ENCODE measurements at places on chromosomes 11 and 22.
A peak's percentile ranks its signal among the peaks of the same experiment; 100 is the strongest.

DNA sequence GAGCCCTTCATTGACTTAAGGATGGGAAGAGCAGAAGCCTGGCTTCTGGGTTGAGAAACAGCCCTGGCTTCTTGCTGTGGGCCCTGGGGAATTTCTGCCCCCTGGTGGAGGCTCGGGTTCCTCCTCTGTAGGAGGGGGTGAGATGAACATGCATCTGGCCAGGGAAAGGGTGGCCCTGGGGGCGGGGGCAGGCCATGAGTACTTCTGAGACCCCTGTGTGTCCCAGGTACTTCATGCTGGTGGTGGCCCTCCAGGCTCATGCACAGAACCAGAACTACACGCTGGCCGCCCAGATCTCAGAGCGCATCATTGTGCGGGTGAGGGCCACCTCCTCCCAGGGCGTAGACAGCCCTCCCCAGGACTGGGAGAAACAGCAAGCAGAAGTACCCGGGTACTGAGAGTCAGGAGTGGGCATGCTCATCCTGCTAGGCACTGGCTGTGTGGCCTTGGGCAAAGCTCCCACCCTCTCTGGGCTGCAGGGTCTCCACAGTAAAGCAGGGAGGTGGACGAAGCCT lies 15.8 kb downstream of the TMEM258 start:
- DNase-seq = peak; percentile 78

DNA sequence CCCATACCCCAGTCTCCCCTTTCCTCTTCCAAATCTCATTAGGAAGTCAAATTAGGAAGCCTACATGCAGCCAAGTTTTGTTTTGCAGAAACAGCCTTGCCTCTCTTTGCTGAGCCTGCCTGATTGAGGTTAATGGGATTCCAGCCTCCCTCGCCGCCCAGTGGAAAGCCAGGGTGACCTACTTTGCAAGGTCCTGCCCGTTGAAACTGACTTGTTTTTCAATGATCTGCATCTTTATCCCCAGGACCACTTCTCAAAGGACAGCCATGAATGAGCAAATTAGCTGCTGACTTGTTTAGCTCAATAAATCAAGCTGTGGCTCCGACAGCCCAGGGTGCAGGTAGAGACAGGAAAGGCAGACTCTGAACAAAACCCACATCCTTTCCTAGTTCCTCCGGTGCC lies 110.4 kb downstream of the RRAS2 start:
- no peak for DNase-seq

GRCh38 chr11:86274503-86274902 lies 27.5 kb upstream of the HIKESHI start:
- DNase-seq = no peak

DNA sequence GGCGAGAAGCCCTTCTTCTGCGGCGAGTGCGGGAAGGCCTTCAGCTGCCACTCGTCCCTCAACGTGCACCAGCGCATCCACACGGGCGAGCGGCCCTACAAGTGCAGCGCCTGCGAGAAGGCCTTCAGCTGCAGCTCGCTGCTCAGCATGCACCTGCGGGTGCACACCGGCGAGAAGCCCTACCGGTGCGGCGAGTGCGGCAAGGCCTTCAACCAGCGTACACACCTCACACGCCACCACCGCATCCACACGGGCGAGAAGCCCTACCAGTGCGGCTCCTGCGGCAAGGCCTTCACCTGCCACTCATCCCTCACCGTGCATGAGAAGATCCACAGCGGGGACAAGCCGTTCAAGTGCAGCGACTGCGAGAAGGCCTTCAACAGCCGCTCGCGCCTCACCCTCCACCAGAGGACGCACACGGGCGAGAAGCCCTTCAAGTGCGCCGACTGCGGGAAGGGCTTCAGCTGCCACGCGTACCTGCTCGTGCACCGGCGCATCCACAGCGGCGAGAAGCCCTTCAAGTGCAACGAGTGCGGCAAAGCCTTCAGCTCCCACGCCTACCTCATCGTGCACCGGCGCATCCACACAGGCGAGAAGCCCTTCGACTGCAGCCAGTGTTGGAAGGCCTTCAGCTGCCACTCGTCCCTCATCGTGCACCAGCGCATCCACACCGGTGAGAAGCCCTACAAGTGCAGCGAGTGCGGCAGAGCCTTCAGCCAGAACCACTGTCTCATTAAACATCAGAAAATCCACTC lies 12.2 kb downstream of the ZNF74 start:
- no peak for DNase-seq

DNA sequence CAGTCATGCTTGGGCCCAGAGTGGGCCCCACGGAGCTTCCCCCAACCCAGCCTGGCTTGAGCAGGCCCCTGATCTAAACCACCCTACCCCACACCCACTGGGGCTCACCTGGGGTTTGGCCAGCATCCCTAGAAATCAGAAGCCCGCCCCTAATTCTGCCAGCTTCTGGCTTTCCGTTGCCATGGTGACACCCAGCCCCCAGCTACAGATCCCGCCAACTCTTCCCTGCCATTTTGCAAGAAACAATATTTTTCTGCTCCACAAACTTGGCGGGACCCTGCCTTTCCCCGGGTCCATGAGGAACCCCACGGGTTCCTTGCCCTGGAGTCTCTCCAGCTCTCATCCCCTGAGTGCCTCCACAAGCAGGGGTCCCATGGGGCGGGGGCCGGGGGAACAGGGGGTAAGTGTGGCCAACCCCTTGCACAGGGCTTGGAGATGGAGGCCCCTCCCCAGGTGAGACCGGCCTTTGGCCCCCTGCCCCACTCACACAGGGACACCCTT lies 90.0 kb downstream of the CDKN1C start:
- DNase-seq = no peak

DNA sequence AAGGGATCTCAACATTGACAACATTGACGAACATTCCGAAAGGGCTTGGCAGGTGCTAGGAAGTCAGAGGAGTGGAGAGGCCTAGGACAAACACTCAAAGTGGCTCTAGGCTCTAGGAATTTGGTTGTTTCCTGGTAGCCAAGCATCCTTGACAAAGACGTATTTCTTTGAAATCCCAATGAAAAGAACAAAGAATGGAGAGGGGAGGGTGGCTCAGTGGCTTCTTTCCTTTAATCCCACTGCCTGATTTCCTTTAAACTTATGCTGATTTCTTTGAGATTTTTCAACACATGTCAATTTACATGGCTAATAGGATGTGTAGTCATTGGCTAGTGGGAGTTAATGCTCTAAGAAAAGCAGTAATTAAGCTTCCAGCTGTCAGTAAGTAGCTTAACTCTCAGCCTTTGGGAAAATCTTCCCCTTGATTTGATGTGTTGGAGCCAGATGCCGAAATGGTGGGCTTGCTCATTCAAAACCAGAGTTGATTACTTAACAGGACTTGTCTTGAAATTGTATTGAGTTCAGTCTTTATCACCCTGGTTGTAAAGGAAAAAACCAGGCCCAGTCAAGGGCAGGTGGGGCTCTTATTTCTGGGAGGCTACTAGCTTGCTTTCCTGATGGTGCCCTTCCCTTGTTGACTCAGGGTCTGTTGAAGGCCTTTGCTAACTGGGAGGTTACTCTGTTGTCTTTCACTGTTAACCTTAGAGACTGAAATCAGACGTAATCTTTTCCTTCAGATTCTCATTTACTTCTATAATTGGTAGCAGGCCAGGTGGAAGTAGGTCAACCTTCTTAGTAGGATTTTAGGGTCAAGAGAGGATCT lies 44.6 kb upstream of the SORL1-AS1 start:
- no peak for DNase-seq

- no peak for DNase-seq
These were observed 127.0 kb upstream of the C11orf58 start for GRCh38 chr11:16611401-16611921.

GRCh38 chr22:48892578-48893287 lies 934.9 kb downstream of the BRD1 start:
- no peak for DNase-seq

- DNase-seq = no peak
These were observed 65.6 kb upstream of the CLMP start for GRCh38 chr11:123260511-123261211.

DNA sequence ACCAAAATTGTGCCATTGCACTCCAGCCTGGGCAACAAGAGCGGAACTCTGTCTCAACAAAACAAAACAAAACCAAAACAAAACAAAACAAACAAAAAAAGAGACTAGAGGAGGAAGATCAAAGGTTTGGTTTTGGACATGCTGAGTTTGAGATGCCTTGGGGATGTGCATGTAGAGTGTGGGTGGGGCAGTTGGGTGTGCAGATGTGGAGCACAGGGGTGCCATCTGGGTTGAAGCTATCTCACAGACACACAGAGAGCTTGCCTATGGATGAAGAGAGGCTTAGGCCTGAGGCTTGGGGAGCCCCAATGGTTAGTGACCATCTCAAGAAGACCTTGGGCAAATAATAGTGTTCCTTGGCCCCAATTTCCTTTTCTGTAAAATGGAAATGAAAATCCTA lies 45.8 kb upstream of the EIF3D start:
- no peak for DNase-seq

DNA sequence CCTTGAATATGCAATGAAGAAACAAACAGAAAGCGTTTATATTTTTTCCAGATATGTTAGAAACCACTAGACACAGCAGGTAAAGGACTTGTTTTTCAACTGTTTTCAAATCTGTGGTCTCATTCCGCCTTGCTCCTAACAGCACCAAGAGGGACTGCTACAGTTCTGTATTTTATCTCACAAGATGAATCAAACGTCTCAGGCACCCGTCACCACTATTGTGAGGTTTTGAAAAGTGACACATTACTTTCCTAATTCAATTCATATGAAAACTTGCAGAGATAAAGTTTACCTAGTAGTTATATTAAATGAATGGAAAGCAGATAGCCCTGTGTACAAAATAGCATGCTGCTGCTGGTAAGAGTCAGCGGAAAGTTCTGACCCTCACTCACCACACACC lies 386.3 kb downstream of the ETS1 start:
- no peak for DNase-seq
